ENCODE measurements at places on chromosomes 6 and 20. TPM values are rescaled to one million over a fixed set of nuclear protein-coding genes. Genes with fewer than 3 reads are reported as not detected.

GRCh38 chr20:53556267-53556897 lies 37.3 kb downstream of the ZNF217 start:
- DNase-seq, result no peak

Gene AIG1
- 16.9 TPM for total RNA-seq

- no peak for DNase-seq
These were observed 207.8 kb upstream of the KCNG1 start for GRCh38 chr20:51230727-51231126.

DNA sequence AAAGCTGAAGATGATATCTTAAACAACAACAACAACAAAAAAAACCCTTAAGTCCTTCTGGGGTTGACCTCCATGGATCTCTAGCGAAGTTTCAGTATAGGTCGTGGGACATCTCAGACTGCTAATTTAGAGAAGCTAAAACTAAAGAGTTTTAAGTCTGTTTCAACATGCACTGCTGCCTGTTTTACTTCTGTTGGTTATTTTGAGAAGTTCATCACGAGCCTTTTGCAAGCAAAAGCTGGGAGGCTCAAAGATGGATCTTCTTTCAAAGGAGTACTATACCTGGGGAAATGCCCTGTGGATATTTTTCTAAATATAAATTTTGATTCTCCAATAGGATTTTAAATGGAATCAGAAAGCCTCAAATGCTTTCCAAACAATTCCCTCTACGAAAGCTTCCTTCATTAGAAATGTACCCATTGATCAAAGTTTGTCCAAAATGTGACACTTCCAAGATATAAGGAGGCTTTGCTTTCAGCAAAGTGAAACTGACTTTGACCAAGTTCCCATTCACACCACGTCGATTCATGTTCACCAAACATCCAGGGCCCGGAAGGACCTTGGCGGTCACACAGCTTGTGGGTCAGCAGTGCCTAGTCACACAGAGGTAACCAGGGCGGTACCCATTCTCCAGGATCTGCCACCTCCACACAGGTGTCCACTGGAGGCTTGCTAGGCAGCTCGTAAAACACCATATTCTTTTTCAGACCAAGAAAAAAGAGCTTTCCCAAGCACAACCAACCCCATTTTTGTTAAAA lies 94.7 kb upstream of the QKI start:
- no peak for DNase-seq

Gene SLC32A1
- not detected for total RNA-seq

Gene BEND6
- total RNA-seq, result 0.14 TPM

Gene EEF1A2
- total RNA-seq, result 5.0 TPM

Gene SGK2
- total RNA-seq, result 0.34 TPM

DNA sequence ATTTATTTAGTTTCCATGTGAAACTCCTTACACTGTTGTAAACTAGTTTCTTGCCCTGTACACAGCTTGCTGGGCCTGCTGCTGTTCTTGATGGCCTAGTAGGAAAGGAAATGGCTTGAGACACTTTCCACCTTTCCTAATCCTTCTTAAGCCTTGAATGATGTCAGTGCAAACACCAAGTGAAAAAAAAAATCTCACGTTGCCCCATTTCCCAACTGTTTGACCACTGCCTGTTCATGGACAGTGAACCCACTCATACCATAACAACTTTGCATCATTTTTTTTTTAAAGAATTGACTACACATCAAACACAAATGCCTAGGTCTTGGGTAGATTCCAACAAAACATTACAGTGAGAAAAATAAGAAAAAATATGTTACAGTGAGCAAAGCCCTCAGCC lies 653.6 kb upstream of the FLRT3 start:
- no peak for DNase-seq

DNA sequence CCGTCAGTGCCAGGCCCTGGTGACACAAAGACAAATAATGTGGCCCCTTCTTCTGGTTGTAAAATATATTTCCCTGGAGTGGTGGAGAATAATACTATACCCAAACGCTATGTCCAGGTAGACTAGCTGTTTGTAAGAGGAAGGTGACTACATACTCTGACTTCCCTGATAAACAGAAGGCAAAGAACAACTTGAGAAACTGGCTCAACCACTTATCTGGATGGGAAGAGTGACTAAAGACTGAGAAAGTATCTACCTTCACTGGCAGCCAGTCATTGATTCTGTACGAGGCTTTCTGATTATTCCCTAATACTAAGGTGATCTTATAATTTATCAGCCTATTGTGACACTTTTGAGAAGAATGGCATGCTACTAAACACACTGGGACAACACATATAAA lies 569.7 kb downstream of the EPHA7 start:
- no peak for DNase-seq

DNA sequence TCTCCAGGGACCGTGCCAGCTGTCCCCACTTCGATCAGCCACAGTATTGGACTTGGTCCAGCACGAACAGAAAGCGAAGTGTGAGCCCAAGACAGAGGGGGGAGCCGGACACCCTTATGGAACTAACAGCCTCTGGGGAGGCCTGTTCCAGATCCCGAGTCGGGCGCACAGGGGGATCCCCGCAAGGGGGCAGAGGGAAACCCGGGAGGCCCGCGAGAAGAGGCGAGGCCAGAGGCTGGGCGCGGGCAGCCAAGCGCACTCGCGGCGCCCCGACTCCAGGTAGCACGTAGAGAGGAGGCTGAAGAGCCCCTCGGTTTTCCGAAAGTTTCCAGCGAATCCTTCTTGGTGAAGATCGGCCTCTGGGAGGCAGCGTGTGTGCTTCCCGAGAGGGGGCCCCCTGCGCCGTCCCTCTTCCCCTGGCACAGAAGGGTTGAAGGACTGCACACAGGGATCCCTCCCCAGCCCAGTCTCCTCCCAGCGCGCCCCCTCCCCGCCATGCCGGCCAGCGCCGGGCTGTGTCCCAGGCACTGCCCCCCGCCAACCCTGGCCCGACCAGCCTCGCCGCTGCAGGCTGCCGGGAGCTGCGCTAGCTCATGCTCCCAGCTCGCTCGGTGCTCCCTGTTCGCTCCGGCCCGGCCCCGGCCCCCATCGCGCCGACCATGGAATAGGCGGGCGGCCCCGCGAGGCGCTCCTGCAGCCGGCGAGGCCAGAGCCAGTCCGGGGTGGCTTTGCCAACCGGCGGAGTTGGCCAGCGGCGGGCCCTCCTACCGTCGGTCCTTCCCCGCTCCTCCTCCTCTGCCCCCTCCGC lies 577 bp upstream of the SLC24A3 start:
- peak; percentile 5 for DNase-seq

DNA sequence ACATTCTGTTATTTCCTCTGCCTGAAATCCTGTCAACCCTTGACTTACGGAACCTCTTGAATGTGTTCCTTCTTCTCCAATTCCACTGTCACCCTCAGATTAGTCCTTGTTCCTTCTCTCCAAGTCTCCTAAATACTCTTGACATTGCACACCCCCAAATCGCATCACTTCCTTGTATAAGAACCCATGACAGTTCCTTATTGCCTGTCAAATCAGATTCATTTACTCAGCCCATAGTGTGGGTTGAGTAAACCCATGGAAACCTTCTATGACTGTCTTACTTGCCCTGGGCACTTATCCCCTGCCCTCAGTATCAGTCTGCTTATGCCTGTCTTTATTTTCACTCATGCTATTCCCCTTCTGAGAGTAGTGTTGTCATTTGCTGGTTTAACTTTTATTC lies 40.5 kb downstream of the ARMC2 start:
- no peak for DNase-seq

Gene CCN6
- total RNA-seq, result not detected

- DNase-seq, result no peak
These were observed 47.4 kb downstream of the TCP11 start for GRCh38 chr6:35093783-35094182.

Gene C6orf58
- total RNA-seq, result not detected

DNA sequence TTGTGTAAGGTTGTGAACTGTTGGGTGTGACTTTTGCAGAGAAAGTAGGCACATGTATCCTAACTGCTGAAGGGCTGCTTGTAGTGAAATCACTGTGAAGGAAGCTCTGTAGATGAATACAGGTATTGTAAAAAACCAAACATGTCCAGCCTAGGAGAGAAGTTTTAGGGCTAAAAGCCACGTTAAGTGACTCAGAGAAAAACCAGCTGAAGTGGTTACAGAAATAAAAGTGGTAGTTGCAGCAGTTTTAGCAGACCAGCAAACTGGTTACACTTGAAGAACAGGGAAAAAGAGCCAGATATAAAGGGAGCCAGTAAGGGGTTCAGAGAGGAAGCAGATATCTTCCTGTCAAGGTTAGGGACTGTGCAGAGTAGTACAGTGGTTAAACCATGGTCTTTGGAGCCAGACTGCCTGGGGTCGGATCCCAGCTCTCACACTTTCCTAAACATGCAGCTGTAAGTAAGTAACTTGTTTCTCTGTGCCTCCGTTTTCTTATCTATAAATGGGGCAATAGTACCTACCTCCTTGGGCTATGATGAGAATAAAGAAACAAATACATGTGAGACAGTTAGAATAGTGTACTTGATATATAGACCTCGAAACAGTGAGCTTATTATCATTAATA lies 33.8 kb upstream of the RNF8 start:
- no peak for DNase-seq

Gene FAM209B
- 0.33 TPM for total RNA-seq

DNA sequence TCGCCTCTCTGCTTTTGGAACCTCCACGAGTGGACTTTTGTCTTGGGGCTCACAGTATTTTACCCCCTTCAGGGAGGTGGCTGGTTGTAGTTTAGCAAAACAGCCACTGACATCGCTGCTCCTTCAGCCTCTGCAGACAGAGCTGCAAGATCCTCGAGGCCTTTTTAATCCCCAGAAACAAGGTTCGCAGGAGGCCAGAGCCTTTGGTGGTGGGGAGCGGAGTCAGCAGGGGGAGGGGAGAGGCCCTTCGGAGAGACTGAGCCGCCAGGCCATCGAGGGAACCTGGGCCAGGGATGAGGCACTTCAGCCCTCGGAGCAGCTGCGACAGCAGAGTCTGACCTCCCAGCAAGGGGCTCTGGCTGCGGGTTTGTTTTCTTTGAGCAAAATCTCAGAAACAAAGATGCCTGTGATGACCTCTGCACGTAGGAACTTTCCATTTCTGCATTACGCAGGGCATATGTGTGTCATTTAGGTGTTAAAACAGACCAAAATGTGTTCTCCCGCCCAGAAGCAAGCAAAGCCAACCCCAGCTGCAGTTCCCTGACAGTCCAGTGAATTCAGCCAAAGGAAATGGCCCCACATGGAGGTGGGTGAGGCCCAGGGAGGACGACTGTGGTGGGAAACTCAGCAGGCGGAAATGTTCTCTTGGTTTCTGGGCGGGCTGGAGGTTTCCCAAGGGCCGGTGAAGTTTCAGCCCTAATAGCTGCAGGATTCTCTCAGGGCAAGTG lies 171.2 kb upstream of the SULF2 start:
- peak; percentile 11 for DNase-seq

Gene GMEB2
- total RNA-seq, result 18.7 TPM

DNA sequence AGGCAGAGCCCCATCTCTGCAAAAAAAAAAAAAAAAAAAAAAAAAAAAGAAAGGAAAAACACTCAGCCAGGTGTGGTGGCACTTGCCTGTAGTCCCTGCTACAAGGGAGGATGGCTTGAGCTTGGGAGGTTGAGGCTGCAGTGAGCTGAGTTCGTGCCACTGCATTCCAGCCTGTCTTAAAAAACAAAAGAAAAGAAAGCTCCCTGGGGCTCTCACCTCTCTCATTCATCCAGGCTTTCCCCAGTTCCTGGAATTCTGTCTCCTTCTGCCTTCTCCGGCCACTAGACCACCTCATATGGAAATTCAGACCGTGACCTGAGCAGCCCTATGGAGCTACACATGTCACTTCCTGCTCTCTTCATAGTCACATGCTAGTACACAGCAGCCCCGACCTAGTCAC lies 101.1 kb upstream of the TAB2 start:
- no peak for DNase-seq

Gene SLC22A2
- total RNA-seq, result not detected

Measured in dermis blood vessel endothelial cell (primary cell).